ENCODE measurements at places on chromosomes 7 and 10. TPM values are rescaled to one million over a fixed set of nuclear protein-coding genes. Genes with fewer than 3 reads are reported as not detected.

The MYH16 gene
- polyA plus RNA-seq, result 0.20 TPM

The PIK3AP1 gene
- 4.5 TPM for polyA plus RNA-seq

DNA sequence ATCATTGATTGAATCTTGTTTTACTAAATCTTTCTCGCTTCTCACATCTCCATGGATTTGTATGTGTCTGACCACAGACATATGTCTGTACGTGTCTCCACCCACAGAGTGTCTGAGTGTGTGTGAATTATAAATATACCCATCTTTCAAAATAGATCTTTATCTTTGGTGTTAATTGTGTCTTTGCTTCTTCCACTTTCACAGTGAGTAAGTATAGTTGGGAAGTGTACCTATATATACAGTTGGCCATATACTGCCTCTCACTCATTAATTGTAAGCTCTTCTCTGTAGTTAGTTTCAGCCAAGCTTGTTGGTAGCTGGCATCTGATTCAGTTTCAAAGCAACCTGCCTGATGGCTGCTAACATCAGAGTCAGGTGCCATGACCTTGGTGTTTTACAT is 18.4 kb downstream of the EEPD1 start:
- no peak for DNase-seq

GRCh38 chr10:110413903-110414547 is 83.7 kb upstream of the DUSP5 start:
- no peak for DNase-seq

GRCh38 chr10:52437205-52437646 is 123.1 kb downstream of the DKK1 start:
- no peak for DNase-seq

- no peak for DNase-seq
These were observed 9.9 kb downstream of the VIM start for GRCh38 chr10:17237915-17238444.

- DNase-seq, result no peak
These were observed 29.8 kb downstream of the PRR15 start for GRCh38 chr7:29593459-29593858.

DNA sequence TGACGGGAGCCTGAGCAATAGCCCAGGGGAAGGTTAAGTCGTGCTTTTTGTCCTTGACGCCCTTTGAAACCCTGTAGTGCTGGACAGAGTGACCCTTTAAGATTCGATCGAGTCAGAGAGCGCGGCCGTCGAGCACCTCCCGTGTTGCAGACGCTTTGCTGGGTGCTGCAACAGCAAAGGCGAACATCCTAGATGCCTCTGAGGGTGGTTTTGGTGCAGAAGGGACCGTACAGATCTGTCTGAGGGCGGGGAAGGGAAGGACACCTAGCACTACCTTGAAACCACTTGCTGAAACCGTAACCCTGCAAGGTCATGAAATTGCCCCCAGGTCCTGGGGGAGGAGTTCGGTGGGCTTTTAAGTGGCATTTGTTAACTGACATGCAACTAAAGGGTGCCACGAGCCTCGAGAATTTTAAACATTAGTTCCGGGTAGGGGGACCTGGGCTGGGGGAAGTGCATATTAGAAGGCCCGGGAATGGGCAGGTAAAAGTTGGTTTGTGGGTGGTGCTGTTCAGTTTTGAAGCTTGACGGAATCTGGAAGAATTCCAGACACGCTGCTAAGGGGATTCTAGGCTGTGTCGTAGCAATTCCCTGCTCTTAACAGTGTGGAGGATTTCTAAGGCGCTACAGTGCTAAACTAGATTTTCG is 786 bp downstream of the ATP5F1C start:
- peak; percentile 41 for DNase-seq

DNA sequence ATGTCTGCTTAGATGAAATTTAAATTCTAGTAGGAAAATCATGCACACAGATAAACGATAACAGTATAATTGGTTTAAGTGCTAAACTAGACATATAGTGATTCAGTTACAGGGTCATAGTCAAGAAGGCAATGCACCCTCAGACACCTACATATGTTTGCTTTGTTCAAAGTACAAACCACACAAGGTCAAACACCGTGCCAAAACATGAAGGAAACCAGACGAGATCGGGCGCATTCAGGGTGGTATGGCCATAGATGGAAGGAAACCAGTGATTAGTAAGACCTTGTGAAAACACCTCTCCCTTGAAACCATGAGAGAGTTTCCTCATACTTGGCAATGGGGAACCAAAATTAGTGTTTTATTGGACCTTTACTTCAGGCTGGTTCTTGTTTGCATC is 906.9 kb downstream of the PCDH15 start:
- no peak for DNase-seq

- DNase-seq, result peak; percentile 42
These were observed 1.1 kb downstream of the TET1 start for GRCh38 chr10:68560943-68561864.

DNA sequence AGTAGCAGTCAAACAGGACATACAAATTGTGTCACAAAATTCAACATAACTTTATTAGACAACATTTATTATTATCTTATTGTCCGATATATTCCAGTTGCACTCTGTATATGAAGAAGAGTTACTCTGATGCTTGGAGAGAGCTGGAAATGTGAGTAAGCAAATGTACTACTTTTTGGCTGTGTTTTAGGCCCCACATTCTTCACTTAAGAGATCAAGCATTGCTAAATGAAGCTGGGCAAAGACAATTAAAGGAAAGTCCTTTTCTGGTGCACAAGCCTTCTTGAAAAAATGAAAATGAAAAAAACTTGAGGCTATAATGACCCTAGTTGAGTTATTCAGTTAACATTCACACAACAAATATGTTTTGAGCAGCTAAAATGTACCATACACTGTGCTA is 26.1 kb downstream of the MYPN start:
- no peak for DNase-seq

The ADARB2 gene
- polyA plus RNA-seq, result 0.88 TPM

Measured in left kidney (tissue), 8 donors.